AG04450 (cell line): ENCODE measurements at places on chromosomes 4 and X. TPM values are rescaled to one million over a fixed set of nuclear protein-coding genes. Genes with fewer than 3 reads are reported as not detected.

- DNase-seq = no peak
These were observed 24.6 kb downstream of the ABLIM2 start for GRCh38 chr4:8133897-8134563.

GRCh38 chr4:102411408-102411807, 66.1 kb upstream of the SLC39A8 start:
- DNase-seq = no peak

DNA sequence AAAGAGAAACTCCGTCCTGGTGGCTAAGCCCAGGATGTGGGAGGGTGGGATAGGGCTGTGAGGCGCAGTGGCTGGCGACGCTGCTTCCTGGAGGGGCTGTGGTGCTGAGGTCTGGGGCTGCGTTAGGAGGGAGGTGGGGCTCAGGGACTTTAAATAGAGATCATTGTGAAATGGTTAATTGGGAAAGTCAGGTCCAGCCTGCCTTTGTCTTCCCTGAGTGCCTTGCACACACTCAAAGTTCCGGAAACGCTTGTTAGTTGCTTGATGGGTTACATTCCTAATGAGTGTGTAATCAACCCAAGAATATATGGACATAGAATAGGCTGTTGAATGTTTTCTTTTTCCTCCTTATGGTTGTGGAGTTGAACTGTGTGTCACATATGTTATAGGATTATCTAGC, 55.7 kb upstream of the CLDN34 start:
- DNase-seq = no peak

DNA sequence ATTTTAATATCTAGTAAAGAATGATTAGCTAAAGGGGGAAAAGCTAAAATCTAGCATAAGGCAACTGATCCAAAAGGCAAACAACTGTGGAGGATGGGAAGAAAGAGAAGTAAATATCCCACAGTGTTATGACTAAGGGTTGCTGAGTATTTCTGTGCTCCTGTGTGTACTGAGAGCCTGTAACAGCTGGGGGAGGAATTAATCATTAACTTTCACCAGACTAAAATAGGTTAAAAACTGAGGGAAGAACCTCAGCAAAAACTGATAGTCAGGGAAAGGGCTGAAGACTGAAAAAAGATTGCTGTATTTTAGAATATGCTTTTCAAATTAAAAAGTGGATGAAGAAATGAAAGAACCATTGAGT, 365.9 kb downstream of the CXXC4 start:
- DNase-seq = no peak

DNA sequence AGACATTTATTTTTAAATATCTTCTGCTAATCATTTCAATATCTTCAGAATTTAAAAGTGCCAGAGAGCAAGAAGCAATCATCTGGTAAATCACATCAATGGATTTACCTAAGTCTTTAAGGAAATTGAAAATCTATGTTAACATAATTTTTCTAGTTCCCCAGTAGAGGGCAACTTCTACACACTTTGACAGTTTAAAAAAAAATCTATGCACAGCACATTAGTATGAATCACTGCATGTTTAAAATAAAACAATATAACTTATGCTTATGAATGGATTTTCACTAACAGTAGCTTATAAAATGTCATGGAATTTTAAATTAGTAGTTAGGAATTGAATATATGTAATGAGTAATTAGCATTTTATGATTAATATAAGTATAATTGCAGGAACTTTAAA, 126.5 kb downstream of the REELD1 start:
- no peak for DNase-seq

Gene SHROOM3
- polyA plus RNA-seq = 9.5 and 13.1 TPM in 2 replicates

Gene CCDC160
- polyA plus RNA-seq = 0.06 and 0.15 TPM in 2 replicates

Gene REELD1
- not detected in 2 replicates for polyA plus RNA-seq
